ENCODE measurements at places on chromosomes 2 and 18.

DNA sequence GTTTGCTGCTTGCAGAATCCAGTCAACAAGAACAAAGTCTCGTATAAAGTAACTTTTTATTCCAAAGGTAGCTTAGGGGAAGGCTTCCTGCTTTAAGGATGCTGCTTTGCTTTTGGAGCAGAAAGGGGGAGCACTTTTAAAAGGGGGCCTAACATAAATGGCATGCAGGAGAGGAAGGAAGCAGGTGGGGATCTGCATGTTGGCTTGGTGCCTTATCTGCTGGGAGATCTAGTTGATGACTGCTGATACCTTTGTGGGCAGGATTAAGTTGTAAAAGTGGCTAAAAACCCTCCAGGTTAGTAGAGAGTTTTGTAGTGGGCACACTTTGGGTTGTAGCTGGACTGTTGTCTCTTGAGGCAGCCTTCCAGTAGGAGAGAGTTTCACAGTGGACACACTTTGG is 22.5 kb downstream of the UBR3 start:
- no peak for DNase-seq

DNA sequence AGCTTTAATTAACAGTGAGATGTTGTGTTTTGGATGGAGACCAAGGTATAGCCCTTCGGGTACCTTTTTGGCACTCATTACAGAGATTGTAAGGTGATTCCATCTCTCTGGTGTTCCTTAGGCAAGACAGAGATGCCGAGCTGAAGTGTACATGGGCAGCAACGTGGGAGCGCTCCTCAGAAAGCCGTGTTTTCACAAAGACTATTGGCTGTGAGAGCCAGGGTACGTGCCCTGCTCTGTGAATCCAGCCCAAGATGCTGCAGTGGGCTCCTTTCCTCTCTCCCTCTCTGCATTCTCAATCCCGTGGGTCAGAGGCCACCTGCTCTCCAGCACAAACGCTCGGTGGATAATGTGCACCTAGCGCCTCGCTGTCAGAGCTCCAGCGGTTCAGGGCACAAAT is 203.0 kb upstream of the EPHA4 start:
- DNase-seq: no peak

- DNase-seq: no peak
Observed at GRCh38 chr2:46117379-46117778, 179.8 kb upstream of the EPAS1 start.

DNA sequence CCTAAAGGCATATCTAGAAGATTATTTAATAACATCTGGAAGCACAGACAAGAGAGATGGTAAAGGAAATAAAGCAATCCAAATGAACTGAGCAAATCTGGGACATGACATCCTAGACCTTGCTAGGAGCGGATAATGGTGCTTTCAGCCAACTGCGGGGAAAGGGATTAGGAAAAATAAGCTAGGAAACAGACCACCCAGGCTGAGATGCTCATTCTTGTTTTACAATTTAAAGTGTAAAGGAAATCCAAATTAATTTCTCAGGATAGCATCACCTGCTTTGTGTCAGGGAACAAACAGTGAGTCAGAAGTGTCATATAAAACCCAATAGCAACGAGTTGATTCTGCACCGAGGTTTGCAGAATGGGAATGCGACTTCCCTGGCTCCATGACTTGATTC is 112.5 kb upstream of the CXCR4 start:
- no peak for DNase-seq

GRCh38 chr2:33134791-33135560 is 188.2 kb downstream of the LTBP1 start:
- DNase-seq: no peak

DNA sequence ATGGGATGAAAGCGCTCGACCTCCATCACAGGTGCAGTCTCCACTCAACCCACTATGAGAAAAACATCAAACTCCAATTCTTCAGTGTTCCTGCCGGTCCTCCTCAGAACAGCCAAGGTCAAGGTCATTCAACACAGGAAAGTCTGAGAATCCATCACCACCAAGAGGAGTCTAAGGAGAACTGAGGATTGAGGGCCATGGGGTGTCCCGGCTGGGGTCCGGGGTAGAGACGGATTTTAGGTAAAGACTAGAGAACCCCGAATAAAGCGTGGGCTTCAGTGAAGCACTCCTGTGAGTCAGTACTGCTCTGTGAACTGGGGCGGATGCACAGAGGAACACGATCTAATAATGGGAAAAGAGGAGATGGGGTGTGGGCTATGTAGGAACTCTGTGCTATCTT is 41.8 kb downstream of the PTGR3 start:
- DNase-seq: no peak

GRCh38 chr2:25418944-25419677 is 77.4 kb upstream of the DNMT3A start:
- no peak for DNase-seq

DNA sequence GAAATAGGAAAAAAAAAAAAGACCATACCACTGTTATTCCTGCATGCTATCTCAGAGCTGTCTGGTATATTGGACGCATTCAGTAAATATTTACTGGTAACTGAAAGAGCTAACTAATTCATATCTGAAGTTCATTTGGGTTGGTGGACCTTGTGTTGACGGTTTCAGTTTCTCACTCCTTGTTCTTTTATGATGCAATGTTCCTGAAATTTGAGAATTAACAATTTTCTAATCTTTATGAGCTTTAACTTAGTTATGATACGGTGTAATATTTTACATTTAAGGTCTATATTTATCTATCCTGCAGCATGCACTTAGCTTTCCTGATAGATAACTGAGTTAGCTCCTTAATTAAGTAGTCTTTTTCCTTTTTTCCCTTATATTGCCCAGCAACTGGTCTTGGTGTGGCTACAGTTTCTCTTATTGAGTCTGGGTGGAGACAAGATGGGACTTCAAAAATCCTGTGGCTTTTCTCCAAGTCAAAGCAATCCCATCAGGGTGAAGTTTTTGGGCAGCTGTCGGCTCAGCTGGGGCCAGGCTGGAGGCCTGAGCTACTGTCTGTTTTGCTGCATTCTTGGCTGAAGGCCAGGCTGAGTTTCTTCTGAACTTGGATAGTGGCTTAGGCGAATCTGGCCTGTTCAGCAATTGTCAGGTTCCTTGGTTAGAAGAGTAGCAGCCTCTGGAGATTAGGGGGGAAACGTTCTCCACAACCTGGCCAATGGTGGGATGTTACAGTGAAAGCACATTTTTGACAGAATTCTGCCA is 78.4 kb upstream of the MEX3C start:
- no peak for DNase-seq

DNA sequence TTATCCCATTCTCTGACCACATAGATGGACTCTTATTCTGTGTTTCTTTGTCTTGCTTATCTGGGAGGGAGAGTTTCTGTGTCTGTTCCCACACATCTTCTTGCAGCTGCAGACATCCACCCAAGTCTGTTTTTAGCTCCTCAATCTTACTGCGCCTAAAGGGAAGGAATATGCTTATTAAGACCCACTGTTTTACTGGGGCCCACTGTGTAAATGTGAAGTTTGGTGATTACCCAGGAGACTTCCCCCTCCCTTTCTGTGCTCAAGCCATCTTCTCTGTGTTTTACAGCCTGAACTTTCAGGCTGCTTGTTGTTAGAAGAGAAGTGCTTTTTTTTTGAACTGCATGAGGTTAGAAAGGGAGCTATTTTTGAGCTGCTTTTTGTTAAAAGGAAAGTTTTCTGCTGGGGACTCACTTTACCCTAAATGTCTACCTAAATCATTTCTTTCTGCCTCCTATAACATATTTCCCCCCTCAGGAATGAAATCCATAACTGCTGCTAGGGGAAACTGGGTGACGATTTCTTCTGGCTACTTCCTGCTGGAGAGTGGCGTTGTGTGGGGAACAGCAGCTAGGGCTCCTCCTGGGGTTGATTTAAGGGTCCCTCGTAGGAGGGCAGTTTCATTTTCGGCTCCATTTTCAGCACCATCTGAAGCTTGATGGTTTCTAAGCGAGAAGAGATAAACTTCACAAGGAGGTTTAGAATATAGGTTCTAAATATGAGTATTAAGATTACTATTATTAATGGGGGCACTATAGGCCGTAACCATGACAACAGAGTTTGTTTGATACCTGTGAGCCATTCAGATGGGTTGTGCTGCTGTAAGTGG is 39.5 kb upstream of the GMCL1 start:
- no peak for DNase-seq

GRCh38 chr2:217520356-217521010 is 482.3 kb downstream of the TNS1 start:
- no peak for DNase-seq

DNA sequence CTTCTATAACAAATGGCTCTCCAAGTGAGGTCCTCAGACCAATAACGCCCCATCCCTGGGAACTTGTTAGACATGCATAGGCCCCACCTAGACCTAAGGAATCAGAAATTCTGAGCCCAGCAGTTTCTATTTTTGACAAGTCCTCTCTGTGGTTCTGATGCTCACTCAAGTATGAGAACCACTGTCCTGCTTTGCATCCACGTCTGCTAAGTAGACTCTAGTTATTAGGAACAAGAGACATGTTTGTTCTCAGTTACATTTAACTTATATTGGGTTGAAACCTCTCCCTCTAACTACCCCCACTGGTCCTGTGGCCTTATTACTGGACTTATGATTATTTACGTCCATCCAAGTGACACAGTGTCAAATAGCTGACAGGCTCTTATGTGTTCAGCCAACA is 70.3 kb downstream of the TMEM17 start:
- no peak for DNase-seq

DNA sequence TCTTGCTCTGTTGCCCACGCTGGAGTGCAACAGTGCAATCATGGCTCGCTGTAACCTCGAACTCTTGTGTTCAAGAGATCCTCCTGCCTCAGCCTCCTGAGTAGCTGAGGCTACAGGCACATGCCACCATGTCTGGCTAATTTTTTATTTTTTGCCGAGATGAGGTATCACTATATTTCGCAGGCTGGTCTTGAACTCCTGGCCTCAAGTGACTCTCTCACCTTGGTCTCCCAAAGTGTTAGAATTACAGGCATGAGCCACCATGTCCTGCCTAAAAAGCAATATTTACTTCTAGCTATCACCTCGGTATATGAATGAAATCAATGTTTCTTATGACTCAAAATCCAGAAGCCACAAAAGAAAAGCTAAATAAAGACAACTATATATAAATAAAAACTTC is 2.2 kb downstream of the BUB1 start:
- DNase-seq: no peak

- no peak for DNase-seq
Observed at GRCh38 chr2:42236911-42237310, 67.8 kb downstream of the EML4 start.

DNA sequence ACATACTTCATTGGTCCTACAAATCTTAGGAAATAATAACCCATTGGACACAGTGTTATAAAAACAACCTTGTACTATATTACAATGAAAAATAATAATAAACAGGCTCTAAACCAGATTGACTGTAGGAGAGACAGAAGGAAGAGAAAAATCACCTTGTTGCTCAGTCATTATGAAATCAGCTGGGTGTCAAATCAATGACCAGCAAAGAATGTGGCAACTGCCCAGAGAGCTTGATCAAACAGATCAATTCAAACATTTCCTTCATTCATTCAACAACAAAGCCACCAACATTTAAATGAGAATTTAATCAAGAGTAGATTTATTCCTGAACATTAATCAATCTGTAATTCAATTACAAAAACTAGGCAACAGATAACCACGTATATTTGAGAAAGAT is 671.9 kb upstream of the CHAC2 start:
- DNase-seq: no peak

- DNase-seq: no peak
Observed at GRCh38 chr2:9558948-9559381, 3.3 kb upstream of the ADAM17 start.

GRCh38 chr2:219142329-219142728 is 18.3 kb downstream of the NHEJ1 start:
- DNase-seq: no peak

- no peak for DNase-seq
Observed at GRCh38 chr2:113157118-113157896, 16.5 kb upstream of the PSD4 start.

DNA sequence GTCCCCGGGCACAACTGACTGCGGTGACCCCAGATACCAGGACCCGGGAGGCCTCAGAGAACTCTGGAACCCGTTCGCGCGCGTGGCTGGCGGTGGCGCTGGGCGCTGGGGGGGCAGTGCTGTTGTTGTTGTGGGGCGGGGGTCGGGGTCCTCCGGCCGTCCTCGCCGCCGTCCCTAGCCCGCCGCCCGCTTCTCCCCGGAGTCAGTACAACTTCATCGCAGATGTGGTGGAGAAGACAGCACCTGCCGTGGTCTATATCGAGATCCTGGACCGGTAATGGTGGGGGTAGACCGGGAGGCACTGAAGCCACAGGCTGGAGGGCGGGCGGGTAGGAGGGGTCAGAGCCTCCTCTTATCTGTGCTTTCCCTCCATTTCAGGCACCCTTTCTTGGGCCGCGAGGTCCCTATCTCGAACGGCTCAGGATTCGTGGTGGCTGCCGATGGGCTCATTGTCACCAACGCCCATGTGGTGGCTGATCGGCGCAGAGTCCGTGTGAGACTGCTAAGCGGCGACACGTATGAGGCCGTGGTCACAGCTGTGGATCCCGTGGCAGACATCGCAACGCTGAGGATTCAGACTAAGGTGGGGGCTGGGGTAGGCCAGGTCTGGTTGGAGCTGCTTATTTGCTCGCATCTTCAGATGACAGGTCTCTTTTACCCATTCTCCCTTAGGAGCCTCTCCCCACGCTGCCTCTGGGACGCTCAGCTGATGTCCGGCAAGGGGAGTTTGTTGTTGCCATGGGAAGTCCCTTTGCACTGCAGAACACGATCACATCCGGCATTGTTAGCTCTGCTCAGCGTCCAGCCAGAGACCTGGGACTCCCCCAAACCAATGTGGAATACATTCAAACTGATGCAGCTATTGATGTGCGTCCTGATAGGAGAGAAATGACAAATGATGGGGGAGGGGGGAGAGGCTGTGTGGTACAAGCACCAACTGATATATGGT is 780 bp downstream of the HTRA2 start:
- DNase-seq: no peak

DNA sequence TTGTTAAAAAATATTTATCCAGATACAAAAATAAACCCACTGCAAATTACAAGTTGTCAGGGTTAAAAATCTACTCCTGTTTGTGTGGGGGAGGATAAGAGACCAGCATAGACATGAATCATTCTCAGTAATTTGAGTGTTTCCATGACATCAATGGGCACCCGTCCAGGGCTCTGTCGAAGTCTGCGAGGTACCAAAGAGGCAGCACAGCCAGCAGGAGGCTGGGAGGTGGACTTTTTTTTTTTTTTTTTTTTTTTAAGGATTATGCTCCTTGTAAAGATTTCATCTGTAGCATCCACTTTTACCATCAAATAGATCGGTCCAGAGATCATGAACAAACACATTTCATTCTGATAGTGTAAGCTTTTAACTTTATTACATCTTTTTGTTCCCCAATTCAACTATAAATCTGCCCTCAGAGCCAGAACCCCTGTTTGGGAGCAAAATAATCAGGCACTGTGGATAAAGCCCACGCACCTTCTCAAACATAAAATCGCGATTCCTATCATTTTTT is 182.0 kb downstream of the TCF4 start:
- no peak for DNase-seq

DNA sequence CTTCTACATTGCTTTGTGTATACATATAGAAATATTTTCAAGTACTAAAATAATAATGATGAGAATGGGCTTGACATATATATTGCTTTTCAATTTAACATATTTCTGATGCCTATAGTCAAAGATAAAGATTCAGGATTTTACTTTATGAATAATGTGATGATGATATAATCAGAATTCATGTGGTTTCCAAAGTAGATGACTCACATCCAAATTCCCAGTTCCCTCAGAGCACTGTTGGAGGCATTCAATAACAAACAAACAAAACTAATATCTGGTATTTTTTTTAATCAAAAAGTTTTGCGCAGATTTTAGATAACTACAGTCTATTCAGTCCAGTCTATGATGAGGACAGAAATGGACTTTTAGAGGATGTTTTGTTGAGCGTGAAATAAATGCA is 2094.5 kb upstream of the CELF4 start:
- no peak for DNase-seq

All from stimulated activated CD8-positive, alpha-beta memory T cell treated with anti-CD3 and anti-CD28 coated beads, Interleukin-7, amount 100 ng/mL, for 1 hour (primary cell).